ENCODE measurements at places on chromosomes 6 and 20.
A peak's percentile ranks its signal among the peaks of the same experiment; 100 is the strongest.

GRCh38 chr20:32975698-32976674, 28.2 kb downstream of the SUN5 start:
- DNase-seq: peak; percentile 46

DNA sequence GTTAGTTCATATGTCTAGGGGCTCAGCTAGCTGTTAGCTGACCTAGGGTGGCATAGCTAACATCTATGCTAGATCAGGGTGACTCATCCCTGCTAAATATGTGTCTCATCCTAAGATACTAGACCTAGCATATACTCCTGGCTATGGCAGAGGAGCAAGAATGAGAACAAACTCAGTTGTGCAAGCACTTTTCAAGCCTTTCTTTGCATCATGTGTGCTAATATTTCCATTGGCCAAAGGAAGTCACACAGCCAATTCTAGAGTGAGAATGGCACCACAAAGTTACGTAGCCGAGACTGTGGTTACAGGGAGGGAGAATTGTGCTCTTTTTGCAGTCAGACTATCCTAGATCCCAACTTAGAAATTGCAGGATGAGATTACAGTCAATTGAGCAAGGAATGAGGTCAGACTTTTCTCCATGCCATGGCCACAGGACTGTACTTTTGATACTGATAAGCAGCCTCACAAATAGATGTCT, 78.7 kb downstream of the PLCB4 start:
- no peak for DNase-seq

- no peak for DNase-seq
Measured at GRCh38 chr6:118468682-118469465, 79.2 kb upstream of the PLN start.

DNA sequence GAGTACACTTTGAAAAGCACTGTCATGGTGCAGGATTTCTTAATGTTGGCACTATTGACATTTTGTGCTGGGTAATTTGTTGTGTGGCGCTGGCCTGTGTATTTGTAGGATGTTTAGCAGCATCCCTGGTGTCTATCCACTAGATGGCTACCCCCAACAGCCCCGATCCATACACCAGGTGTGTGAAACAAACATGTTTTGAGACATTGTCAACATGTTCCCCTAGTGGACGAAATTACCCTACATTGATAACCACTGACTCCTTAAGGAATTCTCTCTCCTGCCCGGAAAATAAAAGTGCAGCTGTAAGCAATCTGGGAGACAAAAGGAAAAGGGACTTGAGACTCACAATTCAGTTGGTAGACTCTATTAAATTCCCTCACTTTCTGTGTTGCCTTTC, 52.6 kb upstream of the TMEM200A start:
- DNase-seq: no peak

DNA sequence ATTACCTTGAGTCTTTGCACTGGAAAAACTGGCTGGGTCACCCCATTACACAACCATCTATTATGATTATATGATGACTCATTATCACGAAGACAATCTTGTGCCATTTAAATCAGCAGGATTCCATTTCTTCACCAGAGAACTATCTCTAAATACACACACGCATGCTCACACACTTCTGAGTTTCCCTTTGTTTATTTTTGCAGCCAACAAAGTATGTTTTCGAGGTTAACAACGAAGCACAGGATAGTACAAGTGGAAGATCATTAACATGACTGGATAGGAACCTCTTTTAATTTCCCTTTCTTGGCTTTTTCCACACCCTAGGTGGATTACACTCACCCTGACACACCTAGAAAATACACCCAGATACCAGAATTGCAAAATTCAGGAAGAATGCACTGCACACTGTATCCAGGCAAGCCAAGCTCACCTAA, 18.9 kb downstream of the PERP start:
- DNase-seq: no peak

All from CD8-positive, alpha-beta T cell (primary cell).